ENCODE measurements at places on chromosomes 12 and 14. TPM values are rescaled to one million over a fixed set of nuclear protein-coding genes. Genes with fewer than 3 reads are reported as not detected.

- DNase-seq = no peak
Observed at GRCh38 chr14:80269353-80269925, 58.1 kb upstream of the DIO2 start.

DNA sequence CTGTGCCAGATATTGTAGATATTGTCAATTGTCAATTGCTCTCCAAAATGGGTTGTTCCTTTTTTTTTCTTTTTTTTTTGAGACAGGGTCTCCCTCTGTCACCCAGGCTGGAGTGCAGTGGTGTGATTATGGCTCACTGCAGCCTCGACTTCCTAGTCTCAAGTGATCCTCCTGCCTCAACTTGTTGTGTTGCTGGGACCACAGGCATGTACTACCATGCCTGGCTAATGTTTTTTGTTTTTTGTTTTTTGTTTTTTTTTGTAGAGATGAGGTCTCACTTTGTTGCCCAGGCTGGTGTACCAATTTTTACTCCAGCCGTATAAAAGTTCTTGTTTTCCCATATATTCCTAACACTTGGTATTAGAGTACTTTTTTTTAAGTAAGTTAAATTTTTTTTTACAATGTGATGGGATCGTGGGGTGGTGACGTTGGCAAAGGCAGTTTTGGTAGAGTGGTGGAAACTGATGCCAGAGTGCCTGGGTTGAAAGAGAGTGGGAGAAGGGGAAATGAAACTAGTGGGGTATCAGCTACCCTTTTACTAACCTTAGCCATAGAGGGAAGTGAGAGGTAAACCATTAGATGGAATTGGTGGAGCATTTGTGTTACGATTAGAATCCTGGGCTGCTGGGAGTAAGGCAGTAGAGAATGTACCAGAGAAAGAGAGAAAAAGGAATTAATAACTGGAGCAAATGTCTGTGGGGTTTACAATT, 33.0 kb upstream of the CFAP54 start:
- DNase-seq = no peak

DNA sequence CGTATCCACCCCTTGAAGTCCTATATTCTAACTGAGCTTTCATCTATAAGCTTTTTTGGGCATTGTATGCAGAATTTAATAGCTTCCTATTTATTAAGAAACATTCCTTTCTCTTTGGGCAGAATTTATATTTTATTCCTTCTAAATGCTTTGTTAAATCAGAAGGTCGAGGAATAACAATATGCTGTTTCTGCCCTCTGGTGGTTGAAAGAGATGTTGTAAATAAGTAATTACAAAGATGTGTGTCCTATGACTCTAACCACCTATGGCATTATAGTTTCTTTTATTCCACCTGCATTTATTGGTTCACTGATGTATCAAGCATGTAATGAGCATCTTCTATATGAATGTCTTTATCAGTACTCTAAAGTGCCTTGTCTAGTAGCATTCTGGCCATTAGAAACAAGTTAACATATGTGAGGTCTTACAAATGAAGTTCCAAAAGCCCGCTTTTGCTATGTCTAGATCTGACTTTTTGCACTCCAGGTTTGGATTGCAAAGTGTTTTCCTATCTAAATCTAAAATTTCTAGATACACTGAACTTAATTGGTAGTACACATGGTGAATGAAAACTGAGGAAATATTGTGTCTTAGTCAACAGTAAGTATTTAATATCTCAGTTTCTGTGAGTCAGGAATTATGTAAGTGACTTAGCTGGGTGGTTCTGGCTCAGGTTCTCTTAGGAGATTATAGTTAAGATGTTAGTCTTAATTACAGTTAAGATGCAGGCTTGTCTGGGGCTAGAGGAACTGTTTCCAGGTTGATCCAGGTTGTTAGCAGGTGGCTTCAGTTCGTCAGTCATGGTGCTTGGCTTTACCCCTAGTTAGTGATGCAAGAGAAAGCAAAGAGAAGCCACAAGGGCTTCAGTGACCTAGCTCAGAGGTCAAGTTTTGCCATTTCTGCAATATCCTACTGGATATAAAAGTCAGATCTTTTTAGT, 57.5 kb downstream of the PLEKHA5 start:
- peak; percentile 57 for DNase-seq

- peak; percentile 17 for DNase-seq
Observed at GRCh38 chr12:2682296-2683251, 112.2 kb upstream of the FKBP4 start.

GRCh38 chr12:114817571-114818425, 133.8 kb upstream of the TBX3 start:
- DNase-seq = peak; percentile 89

GRCh38 chr14:36056845-36057244, 119.7 kb downstream of the PTCSC3 start:
- DNase-seq = no peak

GRCh38 chr14:87349921-87350320, 643.1 kb downstream of the GALC start:
- DNase-seq = no peak

DNA sequence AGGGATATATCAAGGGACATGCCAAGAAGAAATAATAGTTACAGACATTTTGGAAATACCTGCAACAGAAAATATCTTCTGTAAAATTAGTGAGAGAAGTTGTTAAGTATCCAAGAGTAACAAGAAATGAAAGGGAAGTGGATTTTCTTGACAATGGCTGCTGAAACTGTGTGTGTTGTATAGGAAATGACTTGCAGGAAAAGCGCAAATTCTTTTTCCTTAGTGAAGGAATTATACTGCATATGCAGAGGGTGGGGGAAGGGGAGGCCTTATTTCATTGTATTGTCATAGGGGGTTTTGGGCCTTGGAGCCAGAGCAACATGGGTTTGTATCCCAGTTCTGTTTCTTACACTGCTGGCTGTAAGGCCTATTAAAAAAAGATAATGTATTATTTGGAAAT, 84.4 kb upstream of the DDHD1 start:
- DNase-seq = no peak

- DNase-seq = no peak
Observed at GRCh38 chr14:97638864-97639263, 841.7 kb downstream of the VRK1 start.

DNA sequence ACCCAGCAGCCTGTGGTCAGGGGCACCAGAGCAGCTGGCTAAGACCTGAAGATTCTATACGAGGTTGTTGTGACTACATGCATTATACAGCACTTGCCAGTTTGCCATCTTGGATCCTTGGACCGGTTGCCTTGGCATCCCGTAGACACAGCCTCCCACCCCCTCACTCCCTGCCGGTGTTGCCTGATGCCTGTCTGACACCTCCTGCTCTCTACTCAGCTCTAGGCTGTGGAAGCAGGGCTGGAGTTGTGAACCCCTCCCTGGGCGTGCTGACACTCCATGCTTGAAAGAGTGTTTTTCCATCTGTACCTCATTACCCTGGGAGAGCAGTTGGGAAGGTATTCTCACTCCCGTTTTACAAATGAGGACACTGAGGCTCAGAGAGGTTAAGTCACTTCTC, 2.5 kb downstream of the CHGA start:
- DNase-seq = no peak

GRCh38 chr14:97730706-97731105, 933.5 kb downstream of the VRK1 start:
- DNase-seq = no peak

DNA sequence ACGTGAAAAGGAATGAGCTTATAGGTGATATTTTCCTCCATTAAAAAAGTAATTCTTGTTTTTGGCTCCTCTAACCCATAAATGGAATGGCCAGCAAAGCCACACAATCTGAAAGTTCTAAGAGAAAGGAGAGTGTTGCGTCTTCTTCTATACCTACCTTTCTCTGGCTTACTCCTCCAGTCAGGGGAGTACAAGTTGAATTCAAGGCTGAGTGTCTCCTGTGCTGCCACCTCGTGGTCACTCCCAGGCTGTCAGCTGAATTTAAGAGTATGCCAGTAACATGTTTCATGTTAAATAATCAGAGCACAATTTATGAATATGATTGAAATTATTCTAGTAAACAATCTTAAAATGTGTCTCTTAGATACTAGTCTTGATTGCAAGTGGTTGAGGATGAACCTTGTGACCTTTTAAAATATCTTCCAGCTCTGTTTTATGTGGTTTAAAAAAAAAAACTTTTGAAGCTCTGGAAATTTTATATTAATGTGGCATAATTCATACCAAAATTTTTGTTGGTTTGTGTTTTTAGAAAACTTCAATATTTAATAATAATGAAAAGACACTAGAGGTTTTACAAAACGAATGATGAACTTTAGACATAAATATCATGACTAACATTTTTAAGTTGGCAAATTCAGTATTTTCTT, 31.7 kb downstream of the PTHLH start:
- DNase-seq = peak; percentile 55

DNA sequence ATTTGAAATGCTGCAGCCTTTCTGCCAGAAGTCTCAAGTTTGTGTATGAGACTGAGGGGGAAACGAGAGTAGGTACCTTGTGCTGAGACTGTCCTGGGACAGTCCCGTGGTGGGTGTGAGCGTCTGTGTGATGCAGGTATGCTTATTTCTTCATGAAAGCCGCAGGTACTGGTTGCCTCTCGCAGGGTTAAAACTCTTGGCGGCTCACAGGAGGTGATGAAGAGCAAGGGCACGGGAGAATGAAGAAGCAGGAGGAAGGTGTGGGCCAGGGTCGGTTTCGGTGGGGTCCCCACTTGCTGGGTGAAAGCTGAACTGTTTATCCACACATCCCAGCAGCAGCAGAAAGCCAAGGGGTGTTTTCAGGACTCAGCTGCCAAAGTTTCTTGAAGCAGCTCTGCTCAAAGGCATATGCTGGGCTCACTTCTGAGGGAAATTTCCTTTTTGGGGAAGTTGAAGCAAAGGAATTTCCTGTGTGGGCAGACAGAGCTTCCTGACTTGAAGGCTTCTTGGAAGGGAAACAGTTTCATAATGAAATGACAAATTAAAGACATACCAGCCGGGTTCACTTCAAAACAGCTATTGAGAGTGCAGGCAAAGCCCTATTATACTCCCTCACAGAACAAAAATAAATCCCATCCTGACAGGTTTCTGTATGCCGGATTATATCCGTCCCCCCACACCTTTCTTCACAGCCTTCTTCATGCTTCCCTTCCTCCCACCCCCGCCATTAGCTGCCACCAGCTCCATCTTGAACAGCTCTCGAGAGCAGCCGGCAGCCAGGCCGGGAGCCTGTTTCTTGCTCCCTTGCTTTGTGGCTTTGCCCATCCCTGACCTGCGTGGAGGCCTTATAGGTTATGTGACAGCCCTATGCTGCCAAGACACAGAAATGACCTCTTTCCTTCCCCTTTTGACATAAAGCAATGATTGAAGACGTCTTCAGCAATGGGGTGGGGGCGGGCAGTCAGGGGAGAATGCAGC, 116.6 kb downstream of the ETV6 start:
- peak; percentile 79 for DNase-seq

GRCh38 chr12:10362325-10362724, 27.5 kb downstream of the KLRK1 start:
- DNase-seq = no peak

DNA sequence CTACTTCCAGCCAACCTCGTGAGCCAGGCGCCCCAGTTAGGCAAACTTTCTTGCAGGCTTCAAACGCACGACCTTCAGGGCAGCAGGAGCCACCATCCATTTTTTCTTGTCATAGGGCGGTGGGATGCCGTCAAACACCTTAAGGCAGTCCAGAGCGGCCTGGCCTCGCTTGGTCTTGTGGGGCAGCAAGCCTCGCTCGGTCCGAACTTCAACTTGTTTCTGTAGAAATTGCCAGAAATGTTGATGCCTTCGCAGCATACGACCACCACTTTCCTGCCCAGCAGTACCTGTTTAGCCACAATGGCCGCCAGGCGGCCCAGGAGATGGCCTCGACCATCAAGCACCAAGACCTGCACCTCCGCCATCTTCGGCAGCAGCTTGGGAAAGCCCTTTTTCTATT, 474.7 kb downstream of the MDGA2 start:
- DNase-seq = no peak

DNA sequence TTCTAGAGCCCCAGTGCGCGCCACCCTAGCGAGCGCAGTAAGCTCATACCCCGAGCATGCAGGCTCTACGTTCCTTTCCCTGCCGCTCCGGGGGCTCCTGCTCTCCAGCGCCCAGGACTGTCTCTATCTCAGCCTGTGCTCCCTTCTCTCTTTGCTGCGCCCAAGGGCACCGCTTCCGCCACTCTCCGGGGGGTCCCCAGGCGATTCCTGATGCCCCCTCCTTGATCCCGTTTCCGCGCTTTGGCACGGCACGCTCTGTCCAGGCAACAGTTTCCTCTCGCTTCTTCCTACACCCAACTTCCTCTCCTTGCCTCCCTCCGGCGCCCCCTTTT, 791 bp downstream of the TMEM233 start:
- DNase-seq = no peak

- no peak for DNase-seq
Observed at GRCh38 chr12:69508091-69508490, 37.9 kb downstream of the FRS2 start.

GRCh38 chr14:69484444-69485314, at the start of gene PLEKHD1:
Gene PLEKHD1, plus strand, starts transcription at chr14:69484728. Its CDS starts 238 bp downstream, at chr14:69484966.
- DNase-seq = no peak

GRCh38 chr12:121576851-121577391, 3.9 kb downstream of the KDM2B start:
- peak; percentile 94 for DNase-seq

DNA sequence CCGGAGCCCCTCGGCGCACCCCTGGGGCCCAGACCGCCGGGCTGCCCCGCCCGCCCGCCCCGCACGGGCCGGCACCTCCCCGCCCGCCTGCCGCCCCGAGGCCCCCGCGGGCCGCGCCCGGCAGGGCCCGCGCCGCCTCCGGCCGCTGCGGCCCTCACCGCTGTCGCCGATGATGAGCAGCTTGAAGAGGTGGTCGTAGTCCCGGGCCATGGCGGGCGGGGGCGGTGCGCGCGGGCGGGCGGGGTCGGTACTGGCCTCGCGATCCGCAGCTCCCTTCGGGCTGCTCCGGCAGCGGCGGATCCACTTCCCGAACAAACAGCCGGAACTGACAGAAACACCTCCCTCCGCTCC, at the start of gene RAB35:
RAB35 (minus strand) TSS at position 313 of the 351 bp plus-strand sequence; CDS start at position 210, 103 bp downstream.
- no peak for DNase-seq

GRCh38 chr12:15520083-15520482, 197.8 kb downstream of the PTPRO start:
- no peak for DNase-seq

Gene ACSM4
- polyA plus RNA-seq = not detected

Gene FAM90A1
- polyA plus RNA-seq = 0.56 TPM

Gene GALNT6
- 0.43 TPM for polyA plus RNA-seq

Gene DBX2
- 0.32 TPM for polyA plus RNA-seq

Gene ADGRD1
- polyA plus RNA-seq = 14.3 TPM

Gene DPY19L2
- 14.1 TPM for polyA plus RNA-seq

Gene TSPAN19
- not detected for polyA plus RNA-seq

All from muscle of back (tissue), 13 donors.